ENCODE measurements at places on chromosomes 1 and 21.

DNA sequence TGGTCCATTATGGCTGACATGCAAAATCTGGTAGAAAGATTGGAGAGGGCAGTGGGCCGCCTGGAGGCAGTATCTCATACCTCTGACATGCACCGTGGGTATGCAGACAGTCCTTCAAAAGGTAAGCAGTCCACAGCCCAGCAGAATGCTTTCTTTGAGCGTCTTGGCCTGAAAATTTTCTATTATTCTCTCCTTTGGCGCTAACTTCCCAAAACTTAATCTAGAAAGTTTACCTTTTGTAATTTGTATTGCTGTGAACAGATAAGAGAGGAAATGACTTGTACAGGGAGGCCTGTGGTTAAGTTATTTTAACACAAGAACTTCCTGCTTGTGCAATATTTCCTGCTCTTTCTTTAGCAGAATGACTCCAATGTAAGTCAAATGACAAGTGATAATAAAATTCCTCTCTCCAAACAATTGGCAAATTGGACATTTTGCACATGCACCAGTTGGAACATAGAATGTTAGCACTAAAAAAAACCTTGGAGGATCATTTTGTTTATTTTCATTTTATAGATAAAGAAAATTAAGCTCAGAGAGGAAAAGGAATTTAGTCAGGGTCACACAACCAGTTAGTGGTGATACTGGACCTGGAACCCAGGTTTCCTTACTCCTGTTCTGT is 18.9 kb downstream of the CAP1 start:
- peak; percentile 43 for DNase-seq

- DNase-seq: no peak
Measured at GRCh38 chr1:196677781-196678509, 26.1 kb downstream of the CFH start.

DNA sequence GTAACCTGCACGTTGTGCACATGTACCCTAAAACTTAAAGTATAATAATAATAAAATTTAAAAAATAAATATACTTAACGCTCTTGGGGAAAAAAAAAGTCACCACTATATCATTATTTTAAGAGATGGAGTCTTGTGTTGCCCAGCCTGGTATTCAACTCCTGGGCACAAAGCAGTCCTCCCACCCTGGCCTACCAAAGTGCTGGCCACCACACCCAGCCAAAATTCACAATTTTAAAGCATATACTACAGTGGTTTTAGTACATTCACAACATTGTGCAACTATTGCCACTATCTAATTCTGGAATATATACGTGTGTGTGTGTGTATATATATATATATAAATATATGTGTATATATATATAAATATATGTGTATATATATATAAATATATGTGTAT is 5.9 kb downstream of the HMGN2 start:
- DNase-seq: no peak

GRCh38 chr1:58000821-58001220 is 545.7 kb downstream of the OMA1 start:
- no peak for DNase-seq

DNA sequence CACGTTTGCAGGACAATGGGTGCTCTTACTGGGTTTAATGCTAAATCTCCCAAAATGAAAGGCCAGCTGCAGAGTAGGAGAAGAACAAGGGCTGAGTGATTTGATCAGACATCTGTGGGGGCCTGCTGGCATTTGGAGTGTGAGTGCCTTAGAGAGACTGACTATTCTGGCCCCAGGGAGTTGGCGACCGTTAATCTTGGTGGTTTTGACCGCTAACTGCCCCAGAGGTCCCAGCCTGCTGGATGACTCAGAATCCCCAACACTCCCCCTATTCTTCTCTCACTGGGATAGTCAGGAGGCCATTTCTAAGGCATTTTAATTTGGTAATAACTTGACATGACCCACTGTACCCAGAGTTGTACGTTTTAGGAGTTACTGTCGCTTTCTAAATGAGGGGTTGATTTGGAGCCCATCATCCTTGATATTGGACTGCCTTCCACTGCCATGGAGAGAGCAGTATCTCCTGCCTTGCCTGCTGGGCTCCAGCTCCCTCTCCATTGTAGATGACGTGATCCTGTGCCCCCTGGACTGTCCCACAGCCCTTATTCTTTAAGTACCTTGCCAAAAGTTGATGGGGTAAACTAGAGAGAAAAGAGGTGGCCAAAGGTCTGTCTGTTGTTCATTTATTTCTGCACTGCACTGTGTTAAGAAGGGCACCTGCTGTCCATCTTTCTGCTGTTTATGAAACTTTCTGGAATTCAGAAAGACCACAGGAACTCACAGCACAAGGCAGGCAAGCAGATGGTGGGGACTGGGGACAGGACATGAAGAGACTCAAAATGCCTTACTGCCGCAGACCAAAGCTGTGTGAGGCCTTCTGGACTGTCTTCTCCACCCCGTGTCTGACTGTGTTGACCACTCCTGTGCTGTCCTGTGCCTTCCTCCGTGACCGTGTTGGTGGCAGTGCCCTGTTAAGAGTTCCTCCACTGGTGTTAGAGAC is 98.2 kb upstream of the ARTN start:
- peak; percentile 90 for DNase-seq

- DNase-seq: no peak
Measured at GRCh38 chr21:19724081-19724480, 1274.1 kb upstream of the NCAM2 start.

- DNase-seq: peak; percentile 84
Measured at GRCh38 chr1:83929184-83929583, 69.7 kb downstream of the TTLL7 start.

GRCh38 chr1:34779526-34779925 is 1.5 kb upstream of the GJB3 start:
- no peak for DNase-seq

- DNase-seq: no peak
Measured at GRCh38 chr1:152735648-152736047, 22.2 kb upstream of the KPRP start.

DNA sequence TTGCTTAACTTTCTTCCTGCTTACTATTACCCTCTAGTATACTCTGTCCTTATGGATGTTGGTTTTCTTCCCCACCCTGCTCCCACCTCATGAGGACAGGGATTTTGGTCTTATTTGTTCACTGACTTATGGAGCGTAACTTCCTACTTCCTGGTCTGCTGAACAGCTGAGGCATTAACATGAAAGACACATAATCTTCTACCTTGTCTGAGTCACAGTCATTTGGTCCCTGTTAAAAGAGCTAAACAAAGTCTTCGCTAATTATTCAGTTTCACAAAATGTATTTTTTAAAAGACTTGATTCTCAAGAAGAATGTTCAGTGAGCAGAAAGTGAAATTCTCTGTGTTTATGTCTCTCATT is 18.5 kb downstream of the RNASEL start:
- no peak for DNase-seq

DNA sequence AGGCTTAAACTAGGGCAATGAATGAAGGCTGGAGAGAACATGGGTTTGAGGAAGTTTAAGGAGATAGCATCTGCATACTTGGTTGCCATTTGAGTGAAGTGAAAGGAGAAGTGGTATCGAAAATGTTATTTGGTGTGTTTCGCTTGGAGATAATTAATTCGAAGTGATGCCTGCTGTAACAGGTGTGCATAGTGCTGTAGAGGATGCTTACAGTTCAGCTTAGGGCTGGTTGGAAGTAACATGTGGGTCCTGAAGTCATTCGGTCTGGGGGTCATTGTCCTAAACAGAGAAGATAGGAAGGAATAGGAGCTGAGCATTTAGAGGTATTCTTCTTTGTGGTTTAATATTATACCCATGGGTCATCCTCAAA is 301 bp upstream of the NUDT17 start:
- no peak for DNase-seq

GRCh38 chr1:55375617-55376258 is 160.6 kb upstream of the USP24 start:
- DNase-seq: peak; percentile 70

DNA sequence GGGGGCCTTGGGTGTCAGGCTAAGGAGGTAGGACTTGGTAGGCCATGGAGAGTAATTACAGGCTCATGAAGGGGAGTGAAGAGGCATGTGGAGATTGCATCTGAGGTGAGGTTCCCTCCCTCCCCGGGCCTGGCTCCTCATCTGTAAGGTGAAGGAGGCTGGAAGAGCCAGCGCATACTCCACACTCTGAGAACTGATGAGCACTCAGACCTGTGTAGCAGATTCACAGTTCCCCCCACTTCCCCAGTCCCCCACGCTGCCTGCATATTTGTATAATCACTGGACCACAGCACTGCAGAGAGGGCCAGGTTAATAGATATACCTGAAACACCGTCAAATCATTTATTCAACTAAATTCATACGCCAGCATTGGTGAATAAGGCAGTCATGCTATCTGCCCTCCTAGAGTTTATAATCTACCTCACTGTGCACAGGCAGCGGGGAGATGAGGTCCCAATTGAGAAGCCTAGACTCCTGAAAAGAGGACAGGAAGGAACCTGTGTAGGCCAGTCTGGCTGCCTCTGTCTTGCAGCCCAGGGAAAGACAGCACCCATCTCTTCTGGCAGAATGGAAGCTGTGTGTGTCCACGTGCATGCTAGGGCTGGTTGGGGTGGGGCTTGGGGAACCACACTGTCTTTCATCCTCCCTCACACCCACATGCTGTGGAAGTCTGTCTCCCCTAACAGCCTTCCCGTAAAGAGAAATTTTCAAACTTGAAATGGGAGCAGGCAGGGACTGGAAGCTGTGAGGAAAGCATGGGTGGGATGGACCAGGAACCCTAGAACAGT is 110.6 kb upstream of the ATP1A1 start:
- DNase-seq: no peak

GRCh38 chr1:235073331-235073967 is 55.2 kb downstream of the TOMM20 start:
- DNase-seq: no peak

DNA sequence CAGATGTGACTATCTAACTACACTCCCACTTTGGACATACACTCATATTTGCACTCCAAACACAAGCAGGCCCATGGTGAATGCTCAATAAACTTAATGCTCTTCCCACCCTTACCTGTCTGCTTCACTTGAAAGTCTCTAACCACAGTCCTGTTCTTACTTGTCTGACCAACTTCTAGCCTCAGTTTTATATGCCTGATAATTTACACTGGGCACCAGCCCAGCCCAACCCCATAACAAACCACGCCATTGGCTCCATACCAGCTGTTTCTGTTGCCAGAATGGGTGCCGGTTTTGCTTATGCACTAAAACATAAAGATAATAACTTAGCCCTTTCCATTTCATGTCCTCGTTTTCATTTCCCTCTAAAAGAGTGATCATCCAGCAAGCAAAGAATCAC is 395.4 kb downstream of the NTNG1 start:
- no peak for DNase-seq

GRCh38 chr1:240337781-240338180 is 246.1 kb downstream of the FMN2 start:
- DNase-seq: peak; percentile 97

DNA sequence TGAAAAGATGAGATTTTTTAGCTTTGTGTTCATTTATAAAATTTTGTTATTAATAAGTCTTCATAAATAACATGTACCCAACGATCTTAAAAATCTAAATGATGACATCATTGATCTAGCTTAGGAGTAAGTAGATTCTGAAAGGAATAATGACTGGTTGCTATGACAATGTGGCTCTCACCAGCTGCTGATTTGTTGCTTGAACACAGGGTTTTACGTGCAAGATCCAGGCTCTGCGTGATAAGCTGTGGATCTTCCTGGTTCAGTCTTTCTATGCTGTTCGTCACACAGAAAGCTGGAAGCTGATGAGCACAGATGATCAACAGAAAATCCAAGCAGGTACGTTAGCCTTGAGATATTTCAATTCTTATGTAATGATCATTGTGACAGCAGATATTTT is 49.1 kb upstream of the C1orf146 start:
- no peak for DNase-seq

GRCh38 chr1:36864182-36864822 is 170.0 kb downstream of the GRIK3 start:
- no peak for DNase-seq

DNA sequence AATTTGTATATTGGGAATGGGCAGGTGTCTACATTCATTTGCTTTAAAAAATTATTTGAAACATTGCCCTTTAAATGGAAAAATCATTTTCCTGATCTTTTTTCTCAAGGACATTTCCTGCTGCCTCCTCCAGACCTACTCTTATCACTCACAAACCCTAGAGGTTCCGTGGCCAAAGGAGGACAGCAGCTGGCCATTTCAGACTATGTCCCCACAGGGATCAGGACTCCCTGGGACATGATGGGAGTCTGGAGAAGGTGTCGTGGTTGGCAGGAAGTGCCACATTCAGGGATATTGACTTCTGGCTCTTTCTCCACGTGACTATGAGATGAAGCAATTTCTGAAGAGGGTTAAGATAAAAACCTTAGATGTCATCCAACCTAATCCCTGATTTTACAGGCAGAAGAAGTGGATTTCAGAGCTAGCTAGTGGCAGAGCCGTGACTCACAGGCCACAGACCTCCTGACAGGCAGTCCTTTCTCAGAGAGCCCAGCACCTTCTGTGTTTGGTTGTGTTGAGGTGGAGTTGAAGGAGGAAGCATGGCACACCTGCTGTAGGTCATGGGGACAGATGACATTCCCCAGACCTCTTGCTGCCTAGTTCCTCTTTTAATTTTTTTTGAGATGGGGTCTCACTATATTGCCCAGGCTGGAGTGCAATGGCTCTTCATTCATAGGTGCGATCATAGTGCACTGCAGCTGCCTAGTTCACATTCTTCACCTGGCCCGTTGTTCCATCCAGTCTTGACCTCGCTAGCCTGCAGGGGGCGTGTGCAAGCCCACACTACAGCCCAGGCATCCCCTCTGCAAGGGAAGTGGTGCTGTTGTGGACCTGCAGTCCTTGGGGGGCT is 25.5 kb upstream of the IL10 start:
- DNase-seq: no peak

DNA sequence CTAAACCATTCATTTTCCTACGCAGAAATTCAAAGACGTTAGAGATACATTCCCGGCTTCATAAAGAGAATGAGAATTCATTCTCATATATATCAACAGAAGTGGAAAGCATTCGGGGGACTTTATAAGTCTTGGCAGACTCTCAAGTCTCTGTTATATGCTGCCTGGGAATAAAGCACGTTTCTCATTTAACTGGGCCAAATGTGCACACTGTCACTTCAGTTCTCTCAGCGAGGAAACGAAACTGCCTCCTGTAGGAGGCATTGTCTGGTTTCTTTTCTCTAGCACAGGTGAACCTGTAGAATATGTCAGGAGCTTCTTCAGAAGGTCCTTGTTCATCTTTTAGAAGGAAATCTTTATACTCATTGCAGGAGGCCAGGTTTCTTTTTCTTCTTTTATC is 367.6 kb downstream of the PTBP2 start:
- DNase-seq: no peak

GRCh38 chr1:68594851-68595250 is 98.0 kb upstream of the DEPDC1 start:
- DNase-seq: peak; percentile 18

- no peak for DNase-seq
Measured at GRCh38 chr1:226419284-226420029, 11.6 kb upstream of the PARP1 start.

- DNase-seq: no peak
Measured at GRCh38 chr1:182003025-182003725, 58.3 kb downstream of the ZNF648 start.

- DNase-seq: peak; percentile 84
Measured at GRCh38 chr1:169527451-169528214, 41.9 kb upstream of the SLC19A2 start.
